Aorta (tissue), 5 donors: ENCODE measurements at places on chromosomes 1 and 21. TPM values are rescaled to one million over a fixed set of nuclear protein-coding genes. Genes with fewer than 3 reads are reported as not detected.

DNA sequence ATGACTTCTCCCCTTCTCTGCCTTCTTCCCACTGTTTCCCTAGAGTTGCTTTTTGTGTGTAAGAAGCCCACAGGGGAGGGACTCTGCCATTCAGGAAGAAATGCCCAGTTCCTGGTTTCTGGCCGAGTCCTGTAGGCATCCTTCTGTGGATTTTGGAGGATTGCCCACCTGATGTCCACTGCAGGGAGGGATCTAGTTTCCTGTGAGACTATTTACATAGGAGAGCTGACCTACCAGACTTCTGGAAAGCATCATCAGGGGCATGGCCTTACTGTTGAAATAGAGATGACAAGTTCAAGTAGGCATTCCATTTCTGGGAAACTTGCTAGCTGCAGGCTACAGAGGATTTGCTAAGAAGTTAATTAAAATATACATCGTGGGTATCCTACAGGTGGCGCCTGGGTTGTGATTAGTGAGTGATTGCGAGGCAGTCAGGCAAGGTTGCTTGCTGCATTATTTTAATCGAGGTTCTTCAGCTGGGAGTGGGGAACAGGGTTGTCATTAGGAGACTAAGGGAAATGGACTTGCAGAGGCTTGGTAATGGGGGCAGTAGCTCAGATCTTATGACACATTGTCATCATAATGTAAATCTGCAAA lies 148.7 kb downstream of the HHAT start:
- H3K27ac ChIP-seq, result no peak overlapping the region
- no peaks in the 10 kb centered on the region for H3K36me3 ChIP-seq
- no peaks in the 10 kb centered on the region for H3K4me1 ChIP-seq
- H3K27me3 ChIP-seq, result no peaks in the 10 kb centered on the region
- H3K4me3 ChIP-seq, result no peak overlapping the region
- no peak for DNase-seq

PTGFRN gene
- total RNA-seq, result 75.0 TPM

- H3K4me3 ChIP-seq, result no peak overlapping the region
- H3K36me3 ChIP-seq, result no peaks in the 10 kb centered on the region
- H3K27me3 ChIP-seq, result no peaks in the 10 kb centered on the region
Observed at GRCh38 chr1:217747156-217747769, 116.1 kb downstream of the SPATA17 start.

SELE gene
- total RNA-seq, result 38.8 TPM

DNA sequence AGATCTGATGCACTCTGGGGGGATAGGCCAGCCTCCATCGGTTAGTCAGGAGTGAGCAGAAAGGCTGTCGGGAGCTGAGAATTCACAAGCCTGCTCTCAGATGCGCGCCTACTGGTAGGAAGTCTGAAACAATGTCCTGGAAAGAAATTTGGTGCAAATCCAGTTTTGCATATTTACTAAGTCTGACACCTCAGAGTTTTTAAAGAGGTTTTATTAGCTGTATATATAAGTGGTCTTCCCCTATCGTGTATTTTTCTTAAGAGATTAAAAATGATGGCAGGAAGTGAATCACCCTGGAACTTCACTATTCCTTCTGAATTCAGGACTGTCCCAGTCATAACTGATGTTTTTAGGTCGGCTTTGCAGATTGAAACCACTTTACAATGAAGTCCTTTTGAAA lies 99.8 kb upstream of the C1orf105 start:
- H3K27ac ChIP-seq, result peak overlapping the region; percentile 93
- DNase-seq, result no peak
- no peaks in the 10 kb centered on the region for H3K36me3 ChIP-seq
- no peaks in the 10 kb centered on the region for H3K27me3 ChIP-seq
- H3K4me3 ChIP-seq, result no peak overlapping the region
- H3K4me1 ChIP-seq, result peaks cover 3% of the 10 kb centered on the region

- H3K4me1 ChIP-seq, result no peaks in the 10 kb centered on the region
- DNase-seq, result peak; percentile 60
- H3K4me3 ChIP-seq, result no peak overlapping the region
- no peak overlapping the region for H3K27ac ChIP-seq
- H3K27me3 ChIP-seq, result no peaks in the 10 kb centered on the region
Observed at GRCh38 chr1:6112690-6113005, 67.0 kb downstream of the KCNAB2 start.

GRCh38 chr1:61404597-61405376 lies 320.2 kb downstream of the TM2D1 start:
- no peak for DNase-seq
- peaks cover 13% of the 10 kb centered on the region for H3K36me3 ChIP-seq
- no peak overlapping the region for H3K4me3 ChIP-seq
- H3K27me3 ChIP-seq, result no peaks in the 10 kb centered on the region
- peaks cover 7% of the 10 kb centered on the region for H3K4me1 ChIP-seq

- no peaks in the 10 kb centered on the region for H3K36me3 ChIP-seq
- no peak for DNase-seq
- H3K4me1 ChIP-seq, result no peaks in the 10 kb centered on the region
- no peak overlapping the region for H3K4me3 ChIP-seq
- no peaks in the 10 kb centered on the region for H3K27me3 ChIP-seq
Observed at GRCh38 chr1:14452551-14452950, 145.9 kb upstream of the KAZN start.

- no peaks in the 10 kb centered on the region for H3K36me3 ChIP-seq
- no peaks in the 10 kb centered on the region for H3K4me1 ChIP-seq
- no peak overlapping the region for H3K27ac ChIP-seq
- no peak overlapping the region for H3K4me3 ChIP-seq
- H3K27me3 ChIP-seq, result no peaks in the 10 kb centered on the region
- no peak for DNase-seq
Observed at GRCh38 chr1:209417761-209418160, 165.8 kb upstream of the CAMK1G start.

MASP2 gene
- total RNA-seq, result not detected

- H3K36me3 ChIP-seq, result no peaks in the 10 kb centered on the region
- H3K27ac ChIP-seq, result peak within 1 kb of the TSS; percentile 96
- peak; percentile 86 for DNase-seq
- H3K4me1 ChIP-seq, result peaks cover 1% of the 10 kb centered on the region
Observed at GRCh38 chr1:48776393-48777218, at the start of gene BEND5. BEND5 (minus strand) TSS chr1:48776891; CDS start chr1:48776831, 60 bp downstream.

ASCL5 gene
- total RNA-seq, result not detected

DNA sequence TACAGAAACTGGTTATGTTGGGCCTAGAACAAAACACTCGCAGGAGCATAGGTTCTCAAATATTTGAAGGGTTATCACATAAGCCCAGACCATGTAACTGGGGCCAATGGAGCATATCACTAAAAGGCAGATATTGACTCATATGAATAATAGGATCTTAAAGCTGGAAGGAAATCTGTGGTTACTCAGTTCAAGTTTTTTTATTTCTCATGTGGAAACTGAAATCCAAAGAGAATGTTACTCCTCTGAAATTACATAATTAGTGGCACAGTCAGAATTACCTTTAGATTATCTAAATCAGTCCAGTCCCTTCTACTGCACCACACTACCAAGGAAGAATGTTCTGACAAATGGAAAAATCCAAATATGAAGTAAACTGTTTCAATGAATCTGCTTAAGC lies 12.0 kb downstream of the SLAMF8 start:
- H3K4me1 ChIP-seq, result no peaks in the 10 kb centered on the region
- H3K36me3 ChIP-seq, result no peaks in the 10 kb centered on the region
- H3K27me3 ChIP-seq, result no peaks in the 10 kb centered on the region
- H3K4me3 ChIP-seq, result no peak overlapping the region
- no peak overlapping the region for H3K27ac ChIP-seq

- no peak for DNase-seq
- no peak overlapping the region for H3K4me3 ChIP-seq
- H3K27ac ChIP-seq, result no peak overlapping the region
Observed at GRCh38 chr1:1175221-1176062, 1.8 kb downstream of the TTLL10 start.

UBE2U gene
- not detected for total RNA-seq

CLEC20A gene
- total RNA-seq, result not detected

DNA sequence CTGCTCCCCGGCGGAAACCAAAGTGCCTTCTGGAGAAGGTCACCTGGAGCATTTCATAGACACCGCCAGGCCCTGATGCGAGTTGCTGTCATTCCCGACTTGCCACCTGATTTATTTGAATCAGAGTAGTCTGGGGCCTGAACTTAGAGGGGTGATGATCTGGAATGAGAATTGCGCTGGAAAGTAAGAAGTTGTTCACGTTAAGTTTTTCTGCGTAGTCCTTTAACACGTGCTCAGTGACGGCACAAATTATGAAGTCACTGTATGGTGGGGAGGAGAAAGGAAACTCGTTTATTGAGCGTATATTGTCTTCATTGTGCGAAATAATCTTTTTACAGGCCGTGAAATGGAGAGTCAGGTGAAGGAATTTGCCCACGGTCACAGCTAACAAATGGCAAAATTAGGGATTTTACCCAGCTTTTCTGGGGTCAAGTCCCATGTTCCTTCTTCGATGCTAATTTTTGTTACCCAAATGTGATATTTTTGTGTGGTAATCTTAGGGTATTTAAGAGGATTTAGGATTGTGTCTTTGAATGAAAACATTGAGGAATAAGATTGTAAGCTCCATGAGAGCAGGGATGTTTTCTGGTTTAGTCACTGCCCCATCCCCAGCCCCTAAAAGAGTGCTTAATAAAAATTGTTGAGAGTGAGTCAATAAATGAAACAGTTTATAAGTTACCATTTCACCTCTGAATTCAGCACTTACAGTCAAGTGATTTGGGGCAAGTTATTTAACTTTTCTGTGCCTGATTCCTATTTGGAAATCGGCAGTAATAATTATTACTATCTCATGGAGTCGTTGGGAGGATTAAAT lies 46.4 kb upstream of the NBL1 start:
- no peaks in the 10 kb centered on the region for H3K27me3 ChIP-seq
- H3K4me3 ChIP-seq, result peak overlapping the region; percentile 80
- DNase-seq, result no peak
- peak overlapping the region; percentile 49 for H3K27ac ChIP-seq

- H3K27ac ChIP-seq, result no peak overlapping the region
- no peaks in the 10 kb centered on the region for H3K27me3 ChIP-seq
- H3K4me1 ChIP-seq, result no peaks in the 10 kb centered on the region
- no peaks in the 10 kb centered on the region for H3K36me3 ChIP-seq
- no peak for DNase-seq
- H3K4me3 ChIP-seq, result no peak overlapping the region
Observed at GRCh38 chr21:33966324-33966949, 50.8 kb upstream of the ATP5PO start.

DNA sequence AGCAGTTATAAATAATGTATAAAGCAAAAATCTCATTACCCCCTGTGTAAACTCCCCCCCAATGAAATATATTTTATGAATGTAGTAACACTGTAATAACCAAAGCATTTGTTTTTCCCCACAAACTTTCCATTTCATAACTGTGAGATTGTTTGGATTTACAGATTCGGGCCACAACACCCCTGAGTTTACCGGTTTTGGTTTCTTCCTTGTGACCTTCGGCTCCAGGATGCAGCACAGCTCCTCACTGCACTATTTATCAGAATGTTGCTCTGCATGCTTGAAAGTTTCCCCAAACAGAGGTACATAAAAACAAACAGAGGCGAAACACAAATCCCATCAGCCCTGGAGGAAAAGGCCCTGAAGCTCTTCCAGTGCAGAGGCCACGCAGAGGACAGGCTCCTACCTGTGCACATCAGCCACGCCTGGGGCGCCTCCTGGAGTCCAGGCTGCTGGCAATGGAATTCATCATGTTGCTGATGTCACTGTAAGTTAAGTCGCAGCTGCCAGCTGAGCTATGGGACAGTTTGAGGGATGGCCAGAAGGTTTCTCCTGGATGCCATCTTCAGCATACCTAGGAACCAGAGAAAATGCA lies 122.0 kb downstream of the LMO4 start:
- H3K4me3 ChIP-seq, result no peak overlapping the region
- H3K4me1 ChIP-seq, result no peaks in the 10 kb centered on the region
- DNase-seq, result no peak
- no peaks in the 10 kb centered on the region for H3K36me3 ChIP-seq
- H3K27me3 ChIP-seq, result no peaks in the 10 kb centered on the region
- H3K27ac ChIP-seq, result no peak overlapping the region

NUF2 gene
- total RNA-seq, result 1.2 TPM

- H3K4me1 ChIP-seq, result no peaks in the 10 kb centered on the region
- H3K27me3 ChIP-seq, result peaks cover 2% of the 10 kb centered on the region
- no peaks in the 10 kb centered on the region for H3K36me3 ChIP-seq
- H3K27ac ChIP-seq, result no peak overlapping the region
Observed at GRCh38 chr1:216448011-216448510, 24.8 kb upstream of the USH2A start.

MRAP gene
- total RNA-seq, result not detected

DNA sequence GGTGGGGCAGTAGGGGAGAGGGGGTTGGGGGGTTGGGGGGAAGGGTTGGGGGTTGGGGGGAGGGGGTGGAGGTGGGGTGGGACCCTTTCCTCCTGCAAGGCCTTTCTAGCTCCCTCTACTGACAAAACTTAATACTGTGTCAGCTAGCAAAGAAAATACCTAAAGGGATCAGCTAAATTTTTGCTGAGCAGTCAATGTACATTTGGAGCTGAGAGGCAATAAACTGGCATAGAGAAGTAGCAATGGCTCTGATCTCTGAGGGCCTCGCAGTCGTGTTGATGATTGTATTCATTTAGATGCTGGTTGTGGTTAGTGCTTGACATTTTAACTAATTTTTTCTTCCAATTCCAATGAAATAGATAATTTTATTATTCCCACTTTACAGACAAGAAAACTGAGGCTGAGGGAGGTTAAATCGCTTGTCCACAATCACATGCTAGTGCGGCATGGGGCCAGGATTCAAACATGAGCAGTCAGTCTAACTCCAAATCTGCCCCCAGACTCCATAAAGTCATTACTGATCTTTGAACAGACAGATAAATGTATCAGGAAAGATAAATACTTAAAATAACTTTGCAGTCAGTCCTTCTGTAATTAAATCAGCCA lies 357.1 kb downstream of the DISC1 start:
- no peak overlapping the region for H3K4me3 ChIP-seq
- no peak for DNase-seq
- no peaks in the 10 kb centered on the region for H3K36me3 ChIP-seq
- H3K4me1 ChIP-seq, result no peaks in the 10 kb centered on the region
- no peaks in the 10 kb centered on the region for H3K27me3 ChIP-seq

PEAR1 gene
- total RNA-seq, result 32.9 TPM

GRCh38 chr1:99650030-99650429 lies 4.1 kb downstream of the PALMD start:
- H3K4me1 ChIP-seq, result no peaks in the 10 kb centered on the region
- no peaks in the 10 kb centered on the region for H3K27me3 ChIP-seq
- no peak for DNase-seq

DNA sequence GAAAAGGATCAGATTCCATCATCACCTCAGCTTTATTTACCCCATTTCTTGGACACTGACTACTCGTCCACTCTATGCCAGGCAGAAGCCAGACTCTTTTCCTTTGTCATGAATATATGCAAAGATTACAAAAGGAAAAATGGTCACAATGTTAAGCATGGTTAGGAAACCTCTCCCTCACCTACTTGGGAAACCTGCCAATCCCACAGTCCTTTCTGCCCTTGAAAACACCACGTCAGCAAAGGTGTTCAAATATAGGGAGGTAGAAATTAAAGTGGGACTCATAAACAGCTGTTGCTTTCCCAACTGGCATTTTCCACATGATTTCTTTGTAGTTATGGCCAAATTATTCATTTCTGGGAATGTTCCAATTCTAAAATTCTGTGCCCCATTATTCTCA lies 16.2 kb upstream of the ATP13A2 start:
- no peaks in the 10 kb centered on the region for H3K27me3 ChIP-seq
- no peaks in the 10 kb centered on the region for H3K4me1 ChIP-seq
- H3K4me3 ChIP-seq, result no peak overlapping the region
- peaks cover 19% of the 10 kb centered on the region for H3K36me3 ChIP-seq

GRCh38 chr1:235327559-235328270 lies at the start of gene ARID4B:
ARID4B (minus strand) TSS chr1:235328179; CDS start chr1:235326919, 1,260 bp downstream.
- no peaks in the 10 kb centered on the region for H3K27me3 ChIP-seq
- peak within 1 kb of the TSS; percentile 73 for H3K27ac ChIP-seq
- no peaks in the 10 kb centered on the region for H3K4me1 ChIP-seq
- DNase-seq, result peak; percentile 87

THEM5 gene
- not detected for total RNA-seq
